ENCODE measurements at places on chromosomes 5 and 9.

DNA sequence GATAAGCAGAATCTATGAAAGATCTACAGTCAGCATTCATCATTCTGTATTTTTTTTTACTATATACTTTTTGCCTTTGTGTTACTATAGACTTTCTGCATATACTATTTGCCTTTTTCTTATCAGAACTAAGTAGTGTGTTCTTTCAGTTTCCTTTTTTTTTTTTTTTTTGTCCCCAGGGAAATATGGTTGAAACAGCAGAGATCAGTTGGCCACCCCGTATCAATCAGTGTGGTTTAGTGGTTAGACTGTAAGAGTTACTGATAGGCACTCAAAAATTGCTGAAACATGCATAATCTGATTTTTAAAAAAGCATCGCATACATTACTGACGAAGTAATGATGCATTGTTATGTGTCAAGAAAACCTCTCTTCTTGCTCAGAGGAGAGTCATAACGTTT, 990.8 kb upstream of the EDIL3 start:
- no peak for DNase-seq

- no peak for DNase-seq
These were observed 509.1 kb downstream of the RAB3C start for GRCh38 chr5:59091965-59092364.

- no peak for DNase-seq
These were observed 222.5 kb downstream of the NXNL2 start for GRCh38 chr9:88757406-88758010.

- no peak for DNase-seq
These were observed 97.8 kb downstream of the CMYA5 start for GRCh38 chr5:79787448-79787847.

- DNase-seq = no peak
These were observed 31.2 kb upstream of the ADRA1B start for GRCh38 chr5:159884917-159885620.

DNA sequence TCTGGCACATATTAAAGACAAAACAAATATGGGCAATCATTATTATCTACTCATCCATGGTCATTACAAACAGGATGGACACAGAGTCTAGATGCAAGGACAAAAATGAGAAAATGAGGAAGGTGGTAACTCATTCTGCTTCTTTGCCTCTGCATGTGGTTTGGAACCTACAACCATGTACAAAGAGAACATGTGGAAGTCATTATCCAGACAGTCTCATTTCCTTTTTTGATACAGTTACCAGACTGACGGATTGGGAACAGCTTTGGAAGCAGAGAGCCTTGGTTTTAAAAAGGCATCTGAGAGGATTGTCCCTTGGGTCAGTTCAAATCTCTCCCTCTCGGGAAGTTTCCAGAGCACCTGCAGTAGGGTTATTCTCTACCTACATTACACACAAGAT, 433.4 kb upstream of the TNC start:
- DNase-seq = no peak
